ENCODE measurements at places on chromosomes 7 and 10. TPM values are rescaled to one million over a fixed set of nuclear protein-coding genes. Genes with fewer than 3 reads are reported as not detected.

GNGT1 gene
- not detected for total RNA-seq

PPP1R3A gene
- total RNA-seq, result not detected

TRIM50 gene
- not detected for total RNA-seq

GARIN1A gene
- 0.27 TPM for total RNA-seq

ASL gene
- 40.4 TPM for total RNA-seq

ELMO1 gene
- 508 TPM for total RNA-seq

ETV1 gene
- total RNA-seq, result 0.27 TPM

CHAT gene
- total RNA-seq, result not detected

FAM25A gene
- total RNA-seq, result not detected

SFXN2 gene
- total RNA-seq, result 14.5 TPM

CYP26C1 gene
- 0.54 TPM for total RNA-seq

DAGLB gene
- 55.2 TPM for total RNA-seq

DNAJC12 gene
- 1.9 TPM for total RNA-seq

XRCC2 gene
- 2.4 TPM for total RNA-seq

MLXIPL gene
- total RNA-seq, result not detected

KCNH2 gene
- total RNA-seq, result 53.9 TPM

INMT gene
- total RNA-seq, result 0.54 TPM

INA gene
- not detected for total RNA-seq

TAF3 gene
- 3.0 TPM for total RNA-seq

SFRP4 gene
- 0.27 TPM for total RNA-seq

TCAF2 gene
- 6.7 TPM for total RNA-seq

C10orf62 gene
- total RNA-seq, result not detected

SEM1 gene
- 4.3 TPM for total RNA-seq

GNAI1 gene
- total RNA-seq, result 28.8 TPM

GIMAP7 gene
- total RNA-seq, result 16.7 TPM

SPDYE2B gene
- total RNA-seq, result not detected

SDK1 gene
- 0.81 TPM for total RNA-seq

OR13A1 gene
- under 0.01 TPM for total RNA-seq

FAM25G gene
- not detected for total RNA-seq

JCAD gene
- 1.3 TPM for total RNA-seq

SPDYE6 gene
- not detected for total RNA-seq

LGI1 gene
- not detected for total RNA-seq

DKK1 gene
- 0.27 TPM for total RNA-seq

SMO gene
- 33.1 TPM for total RNA-seq

CYP2C18 gene
- under 0.01 TPM for total RNA-seq

CLRN3 gene
- total RNA-seq, result not detected

ZNF786 gene
- total RNA-seq, result 13.2 TPM

RPEL1 gene
- 0.27 TPM for total RNA-seq

ALKBH4 gene
- total RNA-seq, result 39.6 TPM

FAM180A gene
- total RNA-seq, result not detected

CCDC172 gene
- not detected for total RNA-seq
